Naive thymus-derived CD8-positive, alpha-beta T cell (primary cell): ENCODE measurements at places on chromosomes 1 and 21.

DNA sequence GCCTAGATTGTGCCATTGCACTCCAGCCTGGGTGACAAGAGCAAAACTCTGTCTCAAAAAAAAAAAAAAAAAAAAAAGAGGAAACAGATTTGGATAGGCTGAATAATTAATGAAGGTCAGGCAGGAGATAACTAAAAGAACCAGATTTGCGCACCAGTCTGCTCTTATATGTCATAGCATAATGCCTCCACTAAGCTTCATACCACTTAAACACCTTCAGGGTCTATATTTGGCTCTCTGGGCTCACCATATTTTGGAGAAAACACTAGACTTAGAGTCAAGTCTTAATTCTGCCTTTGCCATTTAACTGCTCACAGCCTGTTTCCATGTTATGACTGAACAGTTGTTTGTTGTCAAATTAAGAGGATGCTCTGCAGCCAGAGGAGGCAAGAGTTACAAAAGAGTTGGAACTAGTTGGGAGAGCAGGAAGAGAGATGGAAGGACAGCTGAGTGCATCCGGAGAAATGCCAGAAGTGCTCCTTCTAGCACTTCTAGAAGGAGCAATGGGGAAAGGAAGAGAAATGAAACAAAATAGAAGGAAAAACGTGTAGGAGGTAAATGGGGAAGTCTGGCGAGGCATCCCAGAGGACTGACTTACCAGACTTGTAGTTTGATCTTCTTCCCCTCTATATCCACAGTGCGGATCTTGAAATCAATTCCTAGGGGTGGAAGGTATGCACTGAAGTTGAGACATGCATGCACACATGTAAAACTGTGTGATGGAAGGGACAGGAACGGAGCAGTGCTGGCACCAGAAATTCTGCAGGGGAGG, 1.8 kb downstream of the RAB13 start:
- H3K4me1 ChIP-seq = peaks cover 31% of the 10 kb centered on the region
- DNase-seq = no peak
- peak overlapping the region; percentile 30 for H3K27ac ChIP-seq

DNA sequence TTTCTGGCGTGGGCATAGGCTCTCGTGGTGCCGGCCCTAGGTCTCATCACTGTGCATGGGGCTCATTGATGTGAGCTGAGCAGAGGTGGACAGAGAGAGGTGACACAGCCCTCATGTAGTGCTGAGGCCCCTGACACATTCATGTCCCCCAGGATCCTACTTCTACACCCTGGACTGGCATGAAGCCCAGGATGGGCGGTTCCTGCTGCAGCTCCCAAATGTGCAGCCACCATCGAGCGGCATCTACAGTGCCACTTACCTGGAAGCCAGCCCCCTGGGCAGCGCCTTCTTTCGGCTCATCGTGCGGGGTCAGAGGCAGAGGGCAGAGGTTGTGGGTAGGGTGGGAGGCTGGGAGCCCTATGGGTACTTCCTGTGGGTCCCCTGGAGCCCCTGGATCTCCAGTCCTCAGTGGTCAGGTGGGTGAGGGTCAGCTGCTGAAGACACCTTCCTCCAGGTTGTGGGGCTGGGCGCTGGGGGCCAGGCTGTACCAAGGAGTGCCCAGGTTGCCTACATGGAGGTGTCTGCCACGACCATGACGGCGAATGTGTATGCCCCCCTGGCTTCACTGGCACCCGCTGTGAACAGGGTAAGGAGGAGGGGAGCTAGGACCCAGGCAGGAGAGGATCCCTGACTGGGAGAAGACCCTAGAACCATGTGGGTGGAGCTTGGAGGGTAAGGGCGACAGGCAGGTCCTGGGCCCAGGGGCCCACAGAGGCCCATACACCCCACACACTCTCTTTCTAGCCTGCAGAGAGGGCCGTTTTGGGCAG, 6.1 kb downstream of the TIE1 start:
- DNase-seq = no peak
- H3K4me3 ChIP-seq = no peak overlapping the region
- peak overlapping the region; percentile 21 for H3K27ac ChIP-seq
- H3K27me3 ChIP-seq = no peaks in the 10 kb centered on the region
- no peaks in the 10 kb centered on the region for H3K4me1 ChIP-seq

GRCh38 chr1:97042551-97042950, 321.0 kb downstream of the PTBP2 start:
- no peak for DNase-seq
- H3K36me3 ChIP-seq = peaks cover 11% of the 10 kb centered on the region
- no peak overlapping the region for H3K4me3 ChIP-seq
- no peaks in the 10 kb centered on the region for H3K4me1 ChIP-seq
- H3K27ac ChIP-seq = no peak overlapping the region

DNA sequence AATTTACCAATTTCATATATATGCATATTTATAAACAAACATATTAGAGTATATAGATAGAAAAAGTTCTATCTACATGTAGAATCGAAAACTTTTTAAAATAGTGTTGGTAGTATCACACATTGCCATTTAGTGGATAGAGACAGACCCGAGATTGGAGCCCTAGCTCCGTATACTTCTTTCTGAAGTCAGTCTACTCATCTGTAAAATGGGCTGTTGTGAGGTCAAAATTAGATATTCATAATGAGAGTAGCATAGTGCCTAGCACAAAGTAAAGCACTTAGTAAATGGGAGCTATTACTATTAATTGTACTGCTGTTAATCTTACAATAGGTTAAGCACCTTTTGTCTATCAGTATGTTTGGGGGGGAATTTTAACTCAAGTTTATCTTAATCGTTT, 4.2 kb upstream of the RSPH1 start:
- no peaks in the 10 kb centered on the region for H3K27me3 ChIP-seq
- no peaks in the 10 kb centered on the region for H3K36me3 ChIP-seq
- H3K4me1 ChIP-seq = peaks cover 39% of the 10 kb centered on the region
- no peak overlapping the region for H3K4me3 ChIP-seq
- DNase-seq = no peak
- H3K27ac ChIP-seq = no peak overlapping the region

DNA sequence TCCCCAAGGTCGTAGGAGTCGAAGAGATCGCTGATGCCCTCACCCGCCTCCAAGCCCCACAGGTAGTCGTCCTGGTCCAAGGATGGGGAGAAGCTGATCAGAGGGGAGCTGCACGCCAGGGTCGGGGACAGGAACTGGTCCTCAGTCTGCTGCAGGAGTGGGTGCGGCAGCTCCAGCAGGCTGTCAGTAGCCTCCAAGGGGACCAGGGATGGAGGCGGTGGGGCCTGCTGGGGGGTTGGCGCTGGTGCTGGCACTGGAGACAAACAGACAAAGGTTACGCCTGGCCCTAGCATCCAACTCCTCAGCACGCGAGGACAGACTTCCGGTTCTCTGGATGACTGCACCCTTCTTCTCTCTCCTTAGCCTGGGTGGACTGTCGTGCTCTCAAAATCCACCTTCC, 21.1 kb downstream of the E2F2 start:
- H3K36me3 ChIP-seq = no peaks in the 10 kb centered on the region
- no peaks in the 10 kb centered on the region for H3K4me1 ChIP-seq
- no peaks in the 10 kb centered on the region for H3K27me3 ChIP-seq
- H3K4me3 ChIP-seq = no peak overlapping the region

GRCh38 chr1:200520735-200521134, 99.8 kb downstream of the KIF14 start:
- H3K27me3 ChIP-seq = no peaks in the 10 kb centered on the region
- peaks cover 2% of the 10 kb centered on the region for H3K4me1 ChIP-seq
- H3K27ac ChIP-seq = no peak overlapping the region
- no peaks in the 10 kb centered on the region for H3K36me3 ChIP-seq
- H3K4me3 ChIP-seq = no peak overlapping the region
- no peak for DNase-seq

GRCh38 chr1:15180189-15180588, 26.6 kb downstream of the TMEM51 start:
- no peaks in the 10 kb centered on the region for H3K36me3 ChIP-seq
- no peaks in the 10 kb centered on the region for H3K4me1 ChIP-seq

DNA sequence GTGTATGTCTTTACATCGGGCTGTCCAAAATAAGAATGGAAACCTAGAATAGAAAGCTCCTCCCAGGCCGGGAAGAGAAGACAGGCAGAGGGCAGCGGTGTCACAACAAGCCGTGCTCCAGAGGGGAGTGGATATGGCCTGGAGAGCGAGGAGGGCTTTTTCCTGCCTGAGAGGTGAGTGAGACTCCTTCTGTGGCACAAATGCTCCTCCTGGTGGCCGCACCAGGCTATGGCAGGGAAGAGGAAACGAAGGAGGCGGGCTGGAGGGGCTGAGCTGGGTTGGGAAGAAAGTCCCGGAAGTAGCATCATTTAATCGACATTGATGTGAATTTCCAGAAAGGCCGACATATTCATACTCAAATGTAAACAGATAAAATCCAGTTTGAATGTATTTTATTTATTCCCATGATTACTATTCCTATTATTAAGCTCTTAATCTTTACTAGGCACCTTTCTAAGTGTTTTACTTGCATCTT, 54.7 kb downstream of the MEF2D start:
- peak; percentile 64 for DNase-seq
- peaks cover 4% of the 10 kb centered on the region for H3K4me1 ChIP-seq
- H3K27ac ChIP-seq = no peak overlapping the region
- H3K27me3 ChIP-seq = peaks cover 29% of the 10 kb centered on the region
- no peak overlapping the region for H3K4me3 ChIP-seq

GRCh38 chr1:6785728-6786505, 663 bp downstream of the CAMTA1 start:
- peaks cover 28% of the 10 kb centered on the region for H3K4me1 ChIP-seq
- peak overlapping the region; percentile 88 for H3K27ac ChIP-seq
- no peaks in the 10 kb centered on the region for H3K27me3 ChIP-seq
- H3K36me3 ChIP-seq = no peaks in the 10 kb centered on the region
- H3K4me3 ChIP-seq = peak overlapping the region; percentile 97

DNA sequence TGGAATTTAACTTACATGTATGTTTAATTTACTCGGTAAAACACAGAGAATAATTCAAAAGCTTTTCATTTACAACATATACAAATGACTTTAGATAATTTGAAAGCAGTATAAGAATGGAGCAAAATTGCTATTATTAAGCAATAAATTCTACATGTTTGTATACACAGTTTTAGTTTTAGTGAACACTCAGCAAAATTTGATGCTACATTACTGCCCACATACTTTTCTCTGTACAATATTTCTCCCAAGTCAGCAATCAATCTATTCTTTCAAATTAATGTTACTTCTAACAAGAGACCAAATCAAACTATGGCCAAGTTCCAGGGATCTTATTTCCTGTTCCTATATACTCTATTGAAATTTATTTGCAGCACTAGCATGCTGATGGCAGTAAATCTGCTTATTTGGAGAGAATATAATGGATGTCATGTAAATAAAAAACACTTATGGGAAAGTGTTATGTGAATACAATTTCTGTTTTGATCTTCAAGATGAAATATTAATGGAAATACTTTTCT, 82.6 kb upstream of the BRINP3 start:
- H3K36me3 ChIP-seq = no peaks in the 10 kb centered on the region
- H3K4me3 ChIP-seq = no peak overlapping the region
- no peak overlapping the region for H3K27ac ChIP-seq
- no peak for DNase-seq

- DNase-seq = peak; percentile 25
- no peaks in the 10 kb centered on the region for H3K4me1 ChIP-seq
- peaks cover 3% of the 10 kb centered on the region for H3K27me3 ChIP-seq
- H3K4me3 ChIP-seq = no peak overlapping the region
- no peaks in the 10 kb centered on the region for H3K36me3 ChIP-seq
- no peak overlapping the region for H3K27ac ChIP-seq
Observed at GRCh38 chr1:207579436-207579799, 65.5 kb upstream of the CR1L start.

- no peak overlapping the region for H3K27ac ChIP-seq
- no peak overlapping the region for H3K4me3 ChIP-seq
- H3K27me3 ChIP-seq = peaks cover 18% of the 10 kb centered on the region
Observed at GRCh38 chr1:62175568-62176179, 19.0 kb upstream of the L1TD1 start.

GRCh38 chr1:116371752-116372151, 1.3 kb upstream of the ATP1A1 start:
- no peaks in the 10 kb centered on the region for H3K36me3 ChIP-seq
- peak overlapping the region; percentile 93 for H3K4me3 ChIP-seq
- no peak for DNase-seq
- peak overlapping the region; percentile 82 for H3K27ac ChIP-seq
- H3K4me1 ChIP-seq = peaks cover 54% of the 10 kb centered on the region
- H3K27me3 ChIP-seq = no peaks in the 10 kb centered on the region

- H3K36me3 ChIP-seq = peaks cover 75% of the 10 kb centered on the region
- no peak overlapping the region for H3K4me3 ChIP-seq
- no peak for DNase-seq
- no peaks in the 10 kb centered on the region for H3K27me3 ChIP-seq
- H3K4me1 ChIP-seq = peaks cover 11% of the 10 kb centered on the region
- H3K27ac ChIP-seq = no peak overlapping the region
Observed at GRCh38 chr1:100237091-100237490, 12.5 kb downstream of the DBT start.

- DNase-seq = peak; percentile 67
- H3K36me3 ChIP-seq = peaks cover 7% of the 10 kb centered on the region
- H3K27me3 ChIP-seq = no peaks in the 10 kb centered on the region
- H3K4me3 ChIP-seq = peak within 1 kb of the TSS; percentile 92
Observed at GRCh38 chr1:27671964-27672749, at the start of gene IFI6. IFI6 (minus strand) TSS chr1:27672192; CDS start chr1:27669314, 2,878 bp downstream.
